ENCODE measurements at places on chromosomes 16 and 17. TPM values are rescaled to one million over a fixed set of nuclear protein-coding genes. Genes with fewer than 3 reads are reported as not detected.

The SLC5A2 gene
- not detected for total RNA-seq

The KRTAP4-9 gene
- not detected for total RNA-seq

The SPATA33 gene
- 5.1 TPM for total RNA-seq

The PNMT gene
- not detected for total RNA-seq

The MYH10 gene
- 61.7 TPM for total RNA-seq

The TBC1D3K gene
- total RNA-seq, result not detected

The STH gene
- total RNA-seq, result not detected

The OTOP3 gene
- total RNA-seq, result not detected

The ST6GALNAC2 gene
- 1.8 TPM for total RNA-seq

The CA7 gene
- not detected for total RNA-seq

The RAP1GAP2 gene
- 2.5 TPM for total RNA-seq

The RHOT1 gene
- total RNA-seq, result 19.6 TPM

The NPIPA2 gene
- 0.34 TPM for total RNA-seq

The TMEM92 gene
- 0.15 TPM for total RNA-seq

The SDR42E2 gene
- not detected for total RNA-seq

The RUNDC3A gene
- total RNA-seq, result not detected

The HBA2 gene
- total RNA-seq, result 1.6 TPM

The CCL5 gene
- not detected for total RNA-seq

The NDUFAB1 gene
- 186 TPM for total RNA-seq
